ENCODE measurements at places on chromosomes 11 and 22.
A peak's percentile ranks its signal among the peaks of the same experiment; 100 is the strongest.

DNA sequence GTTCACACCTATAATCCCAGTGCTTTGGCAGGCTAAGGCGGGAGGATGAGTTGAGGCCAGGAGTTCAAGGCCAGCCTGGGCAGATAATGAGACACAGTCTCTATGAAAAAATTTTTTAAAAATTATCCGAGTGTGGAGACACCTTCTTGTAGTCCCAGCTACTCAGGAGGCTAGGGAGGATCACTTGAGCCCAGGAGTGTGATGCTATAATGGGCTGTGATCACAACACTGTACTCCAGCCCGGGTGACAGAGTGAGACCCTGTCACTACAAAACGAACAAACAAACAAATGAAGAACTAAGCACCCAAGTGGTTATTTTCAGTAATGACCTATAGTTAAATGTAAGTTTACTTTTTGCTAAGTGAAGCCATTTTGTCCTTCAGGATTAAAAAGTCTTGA lies 32.3 kb downstream of the ANO5 start:
- DNase-seq: no peak

DNA sequence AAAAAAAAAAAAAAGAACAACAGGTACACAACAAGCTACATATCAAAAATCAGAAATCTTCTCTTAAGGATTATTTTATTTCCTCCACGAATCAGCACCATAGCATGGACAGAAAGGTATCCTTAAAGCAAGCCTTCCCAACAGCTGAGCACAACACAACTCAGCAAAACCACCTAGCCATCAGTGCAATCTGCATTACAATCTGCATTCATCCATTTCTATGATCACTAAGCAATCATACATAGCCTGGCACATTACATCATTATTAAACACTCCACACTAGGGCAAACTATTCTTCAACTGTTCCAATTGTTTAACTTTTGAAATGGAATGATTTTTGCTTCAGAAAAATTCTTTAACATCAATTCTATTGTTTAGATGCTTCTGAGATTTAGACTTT lies 29.0 kb downstream of the MRTFA start:
- no peak for DNase-seq

GRCh38 chr11:65262776-65263175 lies 1.0 kb downstream of the POLA2 start:
- no peak for DNase-seq

DNA sequence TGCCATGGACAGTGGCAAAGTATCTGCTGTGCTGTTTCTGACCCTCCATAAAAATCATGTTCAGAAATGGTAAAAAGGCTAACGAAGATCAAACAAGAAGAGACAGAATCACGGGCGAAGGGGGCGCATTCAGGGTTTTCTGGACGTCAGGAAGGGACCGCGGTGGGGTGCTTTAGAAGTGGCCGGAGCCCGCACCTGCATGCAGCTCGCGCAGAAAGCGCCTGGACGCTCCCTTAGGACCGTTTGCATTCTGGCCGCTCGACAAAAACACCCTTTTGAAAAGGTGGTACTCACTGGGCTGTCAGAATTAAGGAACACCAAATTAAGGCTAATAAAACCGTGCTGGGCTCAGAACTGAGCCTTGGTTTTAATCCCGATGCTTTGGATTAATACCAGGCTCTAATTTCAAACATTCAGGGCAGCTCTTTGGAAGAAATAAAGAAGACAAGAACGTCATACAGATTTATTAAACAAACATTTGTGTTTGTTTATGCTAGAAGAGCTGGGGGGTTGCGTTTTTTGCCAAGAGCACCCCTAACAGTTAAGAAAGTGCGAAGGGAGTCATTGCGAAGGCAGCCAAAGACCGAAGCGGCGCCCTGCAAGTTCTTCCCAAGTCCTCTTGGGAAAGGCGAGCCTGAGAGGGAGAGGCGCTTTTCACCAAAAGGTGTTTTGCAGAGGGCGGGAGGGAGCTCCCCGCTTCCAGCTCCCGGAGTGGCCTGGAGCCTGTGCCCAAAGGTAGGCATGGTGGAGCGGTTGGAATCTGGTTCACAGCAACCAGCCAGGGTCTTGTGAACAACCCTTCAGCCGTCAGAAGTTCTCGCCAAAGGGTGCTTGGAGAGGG lies 47.7 kb upstream of the DBX1 start:
- DNase-seq: no peak

DNA sequence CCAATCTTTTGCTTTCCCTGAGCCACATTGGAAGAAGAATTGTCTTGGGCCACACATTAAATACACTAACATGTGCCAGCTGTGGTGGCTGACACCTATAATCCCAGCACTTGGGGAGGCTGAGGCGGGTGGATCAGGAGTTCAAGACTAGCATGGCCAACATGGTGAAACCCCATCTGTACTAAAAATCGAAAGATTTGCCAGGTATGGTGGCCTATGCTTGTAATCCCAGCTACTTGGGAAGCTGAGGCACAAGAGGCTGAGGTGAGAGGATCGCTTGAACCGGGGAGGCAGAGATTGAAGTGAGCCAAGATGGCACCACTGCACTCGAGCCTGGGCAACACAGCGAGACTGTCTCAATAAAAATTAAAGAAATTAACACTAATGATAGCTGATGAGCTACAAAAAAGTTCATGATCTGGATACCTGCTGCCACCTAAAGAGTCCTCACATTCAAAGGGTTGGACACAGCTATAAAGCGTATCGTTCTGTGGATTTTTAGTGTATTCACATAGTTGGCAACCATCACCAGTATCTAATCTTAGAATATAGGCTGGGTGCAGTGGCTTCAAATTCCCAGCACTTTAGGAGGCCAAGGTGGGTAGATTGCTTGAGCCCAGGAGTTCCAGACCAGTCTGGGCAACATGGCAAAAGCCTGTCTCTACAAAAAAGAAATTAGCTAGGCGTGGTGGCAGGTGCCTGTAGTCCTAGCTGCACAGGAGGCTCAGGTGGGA lies 3.4 kb upstream of the LDHC start:
- DNase-seq: no peak

DNA sequence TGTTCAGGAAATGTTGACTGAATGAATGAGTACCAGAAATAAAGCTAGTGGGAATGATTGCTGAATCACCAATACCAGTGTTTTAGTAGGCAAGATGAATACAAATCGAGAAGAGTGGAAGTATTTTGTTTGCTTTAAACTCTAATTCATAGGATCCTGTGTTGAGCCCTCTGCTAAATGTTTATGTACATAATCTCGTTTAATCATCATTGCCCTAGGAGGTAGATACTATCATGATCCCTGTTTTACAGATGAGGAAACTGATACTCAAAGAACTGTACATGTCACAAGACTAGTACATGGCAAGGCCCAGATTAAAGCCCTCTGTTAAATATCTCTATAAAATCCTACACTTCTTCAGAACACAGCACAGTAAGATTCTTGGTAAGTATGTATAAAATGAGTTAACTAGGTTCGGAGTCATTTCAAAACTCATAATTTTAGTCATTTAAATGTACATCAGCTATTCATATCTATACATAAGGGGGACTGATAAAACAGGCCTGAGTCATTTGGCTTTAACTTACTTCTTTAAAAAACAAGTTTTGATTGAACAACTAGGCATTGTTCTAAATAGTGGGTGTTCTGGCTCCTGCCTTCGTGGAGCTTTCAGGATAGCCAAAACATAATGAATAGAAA lies 97.1 kb downstream of the EXT2 start:
- no peak for DNase-seq

DNA sequence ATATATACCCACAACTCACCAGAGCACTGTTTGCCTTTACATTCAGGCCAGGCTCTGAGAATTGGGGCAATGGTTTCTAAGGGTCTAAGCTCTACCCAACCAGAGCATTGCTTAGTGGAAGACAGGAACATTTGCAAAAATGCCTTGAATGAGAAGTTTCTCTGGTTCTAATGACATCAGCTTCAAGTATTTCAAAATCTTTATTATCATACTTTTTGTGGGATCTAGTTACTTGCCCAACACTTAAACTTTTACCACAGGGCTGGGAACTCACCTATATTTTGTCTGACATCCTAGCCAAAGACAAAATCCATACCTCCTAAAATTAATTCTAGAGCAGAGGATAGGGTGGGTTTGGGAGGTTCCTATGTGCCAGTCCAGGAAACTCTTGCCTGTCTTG lies 51.5 kb downstream of the INSC start:
- DNase-seq: no peak

- DNase-seq: no peak
Observed at GRCh38 chr22:19292458-19293230, 1.1 kb upstream of the CLTCL1 start.

DNA sequence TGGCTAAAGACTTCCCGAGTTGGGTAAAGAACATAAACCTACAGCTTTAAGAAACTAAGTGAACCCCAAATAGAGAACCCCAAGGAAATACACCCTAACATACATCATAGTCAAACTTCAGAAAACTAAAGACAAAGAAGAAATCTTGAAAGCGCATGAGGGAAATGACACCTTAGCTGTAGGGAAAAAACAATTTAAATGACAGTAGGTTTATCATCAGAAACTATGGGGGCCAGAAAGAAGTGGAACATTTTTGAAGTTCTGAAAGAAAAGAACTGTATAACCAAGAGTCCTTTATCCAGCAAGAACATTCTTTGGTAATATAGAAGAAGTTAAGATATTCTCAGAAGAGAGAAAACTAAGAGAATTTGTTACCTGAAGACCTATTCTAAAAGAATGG lies 15.5 kb upstream of the OR2AT4 start:
- no peak for DNase-seq

DNA sequence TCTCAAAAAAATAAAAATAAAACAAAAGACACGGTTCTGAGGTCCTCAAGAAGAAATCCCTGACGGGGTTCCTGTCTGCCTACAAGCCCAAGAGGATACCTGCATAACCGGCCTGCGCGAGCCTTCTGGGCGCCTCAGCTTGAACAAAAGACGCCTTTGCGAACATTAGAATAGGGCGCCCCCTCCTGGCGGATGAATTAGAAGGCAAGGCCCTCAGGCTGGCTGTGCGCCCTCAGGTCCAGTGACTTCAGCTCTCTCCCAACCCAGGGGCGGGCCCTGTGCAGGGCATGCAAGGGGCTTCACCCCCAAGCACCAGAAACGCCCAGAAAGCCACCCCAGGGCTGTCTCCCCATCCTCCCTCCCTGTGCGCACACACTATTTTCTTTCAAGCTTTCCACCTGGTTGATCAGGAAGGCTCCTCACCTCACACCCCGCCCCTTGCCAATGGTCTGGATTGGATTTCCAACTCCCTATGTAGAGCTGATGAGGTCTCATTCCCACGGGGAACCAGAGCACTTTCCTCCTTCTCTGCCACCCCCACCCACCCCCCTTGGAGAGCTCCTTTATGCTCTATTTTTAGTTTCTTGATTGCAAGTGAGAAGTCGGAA lies 273.3 kb downstream of the BUD13 start:
- peak; percentile 62 for DNase-seq

- DNase-seq: no peak
Observed at GRCh38 chr11:121246021-121246768, 46.4 kb upstream of the SC5D start.

DNA sequence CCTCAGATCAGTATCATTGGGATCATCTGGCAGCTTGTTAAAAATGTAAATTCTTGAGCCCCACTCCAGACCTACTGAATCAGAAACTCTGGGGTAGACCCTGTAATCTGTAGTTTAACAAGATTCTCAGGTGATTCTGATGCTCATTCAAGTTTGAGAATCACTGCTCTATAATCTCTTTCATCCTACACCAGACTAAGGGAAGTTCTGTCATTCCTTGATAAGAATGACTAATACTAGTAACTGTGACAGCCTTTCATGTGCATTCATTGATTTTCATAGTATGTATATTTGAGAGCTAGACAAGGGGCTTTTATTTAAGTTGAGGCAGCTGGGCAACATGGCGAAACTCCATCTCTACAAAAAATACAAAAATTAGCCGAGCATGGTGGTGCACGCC lies 30.0 kb downstream of the NAT10 start:
- DNase-seq: no peak

DNA sequence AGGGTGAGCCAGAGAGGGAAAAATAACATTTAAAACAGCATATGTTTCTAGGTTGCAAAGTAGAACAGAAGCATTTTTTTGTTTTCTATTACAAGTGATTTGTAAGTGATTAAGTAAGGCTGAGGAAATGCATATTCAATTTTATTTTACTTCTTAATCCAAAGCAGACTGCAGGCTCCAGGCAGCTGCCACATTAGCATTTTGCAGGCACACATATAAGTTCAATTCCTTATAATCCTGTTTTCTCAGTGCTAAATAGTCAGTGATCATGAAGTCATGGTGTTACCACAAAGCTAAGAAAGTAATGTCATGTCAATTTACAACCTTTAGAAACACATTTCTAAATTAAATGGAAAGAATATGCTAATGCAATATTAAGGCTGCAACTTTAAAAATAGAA lies 149.8 kb downstream of the CNTN5 start:
- no peak for DNase-seq

DNA sequence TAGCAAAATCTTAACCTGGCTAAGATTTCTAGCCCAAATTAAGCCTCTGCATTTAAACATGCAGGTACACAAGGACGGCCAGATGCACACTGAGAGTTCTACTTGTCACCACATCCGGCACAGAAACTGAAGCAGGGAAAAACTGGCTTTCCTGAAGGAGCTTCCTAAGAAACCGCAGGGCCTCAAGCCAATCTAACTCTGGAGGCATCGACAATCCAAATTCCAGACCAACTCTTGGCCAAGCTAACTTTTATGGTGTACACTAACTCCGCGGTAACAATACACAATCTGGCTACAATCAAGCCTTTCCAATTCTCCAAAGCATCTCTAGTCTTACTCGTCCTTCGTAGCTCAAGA lies 1.2 kb downstream of the MSANTD2 start:
- no peak for DNase-seq

DNA sequence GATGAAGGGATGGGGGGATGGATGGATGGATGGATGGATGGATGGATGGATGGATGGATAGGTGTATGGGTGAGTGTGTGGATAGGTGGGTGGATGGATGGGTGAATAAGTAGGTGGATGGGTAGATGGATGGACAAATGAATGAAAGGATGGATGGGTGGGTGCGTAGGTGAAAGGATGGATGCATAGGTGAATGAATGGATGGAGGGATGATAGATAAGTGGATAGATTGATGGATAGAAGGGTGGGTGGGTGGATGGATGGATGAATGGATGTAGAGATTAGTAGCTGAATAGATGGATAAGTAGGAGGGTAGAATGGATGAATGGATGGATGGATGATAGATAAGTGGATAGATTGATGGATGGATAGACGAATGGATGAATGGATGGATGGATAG lies 152.7 kb downstream of the MN1 start:
- DNase-seq: no peak

DNA sequence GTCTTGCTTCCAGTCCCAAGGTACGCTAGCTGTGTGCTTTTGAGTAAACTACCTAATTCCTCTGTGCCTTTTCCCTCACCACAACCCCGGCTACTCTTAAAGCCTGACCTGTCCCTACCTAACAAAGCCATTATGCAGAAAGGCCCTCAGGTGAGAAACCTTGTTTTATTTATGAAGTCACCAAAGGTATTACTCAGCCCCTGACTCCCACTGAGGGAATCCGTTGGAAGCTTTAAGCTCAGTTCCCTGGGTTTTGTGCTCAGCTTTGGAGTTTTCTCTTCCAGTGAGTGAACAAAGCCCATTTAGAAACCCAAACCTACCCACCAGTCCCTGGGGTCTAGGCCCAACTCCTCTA lies 90.9 kb downstream of the APIP start:
- no peak for DNase-seq

- DNase-seq: peak; percentile 34
Observed at GRCh38 chr22:22748297-22748743, 103.9 kb downstream of the GGTLC2 start.
